ENCODE measurements at places on chromosomes 12 and 14. TPM values are rescaled to one million over a fixed set of nuclear protein-coding genes. Genes with fewer than 3 reads are reported as not detected.

DNA sequence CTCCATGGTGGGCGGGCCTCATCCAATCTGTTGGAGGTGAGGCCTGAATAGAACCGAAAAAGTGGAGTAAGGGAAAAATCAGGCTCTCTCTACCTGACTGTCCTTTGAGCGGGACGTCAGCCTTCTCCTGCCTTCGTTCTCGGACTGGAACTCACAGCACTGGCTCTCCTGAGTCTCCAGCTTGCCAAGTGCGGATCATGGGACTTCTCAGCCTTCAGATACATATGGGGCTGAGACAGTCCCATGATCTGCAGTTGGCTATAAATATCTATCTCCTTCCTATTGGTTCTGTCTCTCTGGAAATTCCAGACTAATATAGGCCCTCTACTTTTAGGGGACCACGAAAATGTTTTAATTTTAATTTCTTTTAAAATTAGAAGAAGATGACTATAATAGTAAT lies 29.7 kb upstream of the PLEK2 start:
- no peak for DNase-seq

Gene GLI1
- total RNA-seq: 2.0 TPM

DNA sequence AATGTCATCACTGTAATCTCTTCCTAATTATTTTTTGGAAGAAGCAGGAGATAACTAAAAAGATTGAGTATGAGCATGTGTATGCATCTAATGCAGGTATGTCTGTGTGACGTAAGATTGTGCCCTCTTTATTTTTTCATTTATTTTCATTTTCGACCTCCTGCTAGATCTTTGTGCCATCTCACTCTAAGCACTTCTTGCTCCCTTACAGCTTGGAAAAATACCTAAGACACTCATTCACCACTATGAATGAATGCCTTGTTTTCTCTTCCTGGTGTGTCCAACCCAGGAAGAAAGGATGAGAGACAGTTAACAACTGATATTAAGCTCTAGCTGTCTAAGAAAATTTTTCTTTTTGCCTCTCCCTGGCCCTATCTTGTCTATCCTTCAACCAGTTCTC lies 76.8 kb upstream of the CISTR start:
- no peak for DNase-seq

GRCh38 chr12:48979602-48980388 lies 1.7 kb downstream of the WNT1 start:
- DNase-seq: no peak

Gene CLEC4A
- 0.33 TPM for total RNA-seq

DNA sequence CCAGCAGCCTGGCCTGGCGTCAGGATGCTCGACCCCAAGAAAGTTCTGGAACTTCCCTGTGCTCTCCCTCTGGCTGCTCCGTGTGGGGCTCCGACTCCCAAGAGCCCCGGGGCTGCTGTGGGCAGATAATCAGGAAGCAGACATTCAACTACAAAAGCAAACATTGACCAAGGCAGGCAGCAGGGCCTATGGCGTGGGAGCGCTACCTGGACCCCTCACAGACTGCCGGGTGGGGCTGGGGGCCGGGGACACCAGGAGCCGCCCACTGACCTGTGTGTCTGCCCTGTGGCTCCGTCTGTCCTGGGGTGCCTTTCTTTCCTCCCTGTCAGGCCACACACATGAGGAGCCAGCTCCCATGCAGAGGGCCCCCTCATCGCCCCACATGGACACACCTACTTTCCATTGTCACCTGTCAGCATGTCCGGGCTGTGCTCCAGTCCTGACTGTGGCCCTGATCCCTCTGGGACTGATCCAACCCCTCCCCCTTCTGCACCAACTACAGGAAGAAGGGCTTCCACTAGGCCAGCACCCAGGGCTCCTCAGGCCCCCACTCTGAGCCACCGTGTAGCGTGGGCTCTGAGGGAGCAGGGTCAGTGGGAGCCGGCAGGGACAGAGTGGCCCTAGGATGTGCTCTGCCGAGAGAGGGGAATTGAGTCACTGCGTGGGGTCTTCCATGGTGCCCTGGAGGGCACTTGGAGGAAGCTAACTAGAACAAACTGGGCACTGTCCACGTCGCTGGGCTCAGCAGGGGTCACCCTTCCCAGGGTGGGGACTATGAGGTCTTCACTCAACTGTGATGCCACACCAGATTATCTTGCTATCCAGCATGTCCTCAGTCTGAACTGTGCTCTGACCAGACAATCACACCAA lies 215.4 kb upstream of the C14orf180 start:
- no peak for DNase-seq

Gene KLRB1
- not detected for total RNA-seq

GRCh38 chr12:63949902-63950301 lies 105.4 kb downstream of the SRGAP1 start:
- DNase-seq: peak; percentile 57

Gene LALBA
- not detected for total RNA-seq

DNA sequence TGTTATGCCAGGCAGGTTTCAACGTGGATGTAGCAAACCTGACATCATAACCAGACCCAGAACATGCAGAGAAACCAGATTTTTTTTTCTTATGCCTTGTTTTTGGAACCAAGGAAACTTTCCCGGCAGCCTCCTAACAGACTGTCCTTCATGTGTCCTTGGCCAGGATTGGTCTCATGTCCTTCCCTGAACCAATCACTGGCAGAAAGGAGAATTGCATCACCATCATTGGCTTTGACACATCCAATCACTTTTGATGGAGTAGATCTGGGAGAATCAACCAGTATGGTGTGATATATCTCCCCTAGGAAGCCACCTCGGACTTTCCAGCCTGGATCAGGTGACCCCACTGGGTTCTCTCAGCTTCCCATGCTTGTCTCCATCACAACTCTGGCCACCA lies 25.6 kb upstream of the WSCD2 start:
- no peak for DNase-seq

DNA sequence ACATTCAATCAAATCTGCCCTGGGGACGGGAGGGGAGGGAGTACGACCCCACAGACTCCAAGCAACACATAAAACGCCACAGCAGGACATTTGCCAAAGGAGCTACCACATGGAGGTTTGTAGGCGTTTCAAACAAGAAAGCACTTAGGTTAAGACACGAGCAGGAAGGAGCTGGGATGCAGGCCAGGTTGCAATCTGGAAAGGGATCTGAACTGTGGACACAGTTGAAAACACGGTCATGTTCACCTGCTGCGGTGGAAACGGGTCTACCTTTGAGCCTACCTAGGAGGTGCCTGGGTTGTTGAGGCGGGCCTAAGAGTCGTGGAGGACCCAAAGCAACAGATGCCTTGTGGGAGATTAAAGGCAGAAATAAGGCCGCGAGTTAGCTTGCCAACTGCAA lies 18.4 kb downstream of the PRKAB1 start:
- no peak for DNase-seq

DNA sequence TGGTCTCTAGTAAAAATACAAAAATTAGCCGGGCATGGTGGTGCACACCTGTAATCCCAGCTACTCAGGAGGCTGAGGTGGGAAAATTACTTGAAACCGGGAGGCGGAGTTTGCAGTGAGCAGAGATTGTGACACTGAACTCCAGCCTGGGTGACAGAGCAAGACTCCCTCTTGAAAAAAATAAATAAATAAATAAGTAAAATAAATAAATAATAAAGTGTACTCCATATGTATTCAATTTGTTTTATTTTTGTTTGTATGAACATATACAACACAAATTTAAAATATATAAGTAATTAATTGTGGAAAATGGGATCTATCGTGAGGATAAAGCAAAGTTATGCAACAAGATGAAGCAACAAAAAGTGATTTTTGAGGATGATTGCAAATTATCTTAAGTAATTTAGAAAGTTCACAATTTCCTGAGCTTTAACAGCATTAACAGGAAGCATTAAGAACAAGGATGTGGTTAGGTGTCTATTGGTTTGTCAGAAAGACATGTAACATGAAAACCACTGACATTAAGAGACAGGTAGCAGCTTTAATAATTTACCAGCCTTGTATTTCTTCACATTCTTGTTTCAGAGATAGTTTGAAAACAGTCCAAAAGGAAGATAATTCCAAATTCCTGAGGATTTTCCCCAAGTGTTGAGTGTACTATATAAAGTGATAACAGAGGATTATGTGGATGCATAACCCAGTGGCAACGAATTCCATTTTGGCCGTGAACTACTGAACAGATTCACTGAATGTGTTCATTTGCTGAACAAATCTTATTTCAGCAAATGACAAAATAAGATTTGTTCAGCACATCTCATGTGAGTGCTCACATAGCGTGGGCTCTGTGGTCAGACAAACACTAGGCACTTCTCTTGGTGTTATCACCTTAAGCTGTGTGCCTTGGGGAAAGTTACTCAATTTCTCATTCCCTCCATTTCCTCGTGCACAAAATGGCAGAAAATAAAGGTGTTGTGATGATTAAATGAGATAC lies 68.6 kb upstream of the RESF1 start:
- DNase-seq: peak; percentile 20

Gene FGF23
- total RNA-seq: not detected

DNA sequence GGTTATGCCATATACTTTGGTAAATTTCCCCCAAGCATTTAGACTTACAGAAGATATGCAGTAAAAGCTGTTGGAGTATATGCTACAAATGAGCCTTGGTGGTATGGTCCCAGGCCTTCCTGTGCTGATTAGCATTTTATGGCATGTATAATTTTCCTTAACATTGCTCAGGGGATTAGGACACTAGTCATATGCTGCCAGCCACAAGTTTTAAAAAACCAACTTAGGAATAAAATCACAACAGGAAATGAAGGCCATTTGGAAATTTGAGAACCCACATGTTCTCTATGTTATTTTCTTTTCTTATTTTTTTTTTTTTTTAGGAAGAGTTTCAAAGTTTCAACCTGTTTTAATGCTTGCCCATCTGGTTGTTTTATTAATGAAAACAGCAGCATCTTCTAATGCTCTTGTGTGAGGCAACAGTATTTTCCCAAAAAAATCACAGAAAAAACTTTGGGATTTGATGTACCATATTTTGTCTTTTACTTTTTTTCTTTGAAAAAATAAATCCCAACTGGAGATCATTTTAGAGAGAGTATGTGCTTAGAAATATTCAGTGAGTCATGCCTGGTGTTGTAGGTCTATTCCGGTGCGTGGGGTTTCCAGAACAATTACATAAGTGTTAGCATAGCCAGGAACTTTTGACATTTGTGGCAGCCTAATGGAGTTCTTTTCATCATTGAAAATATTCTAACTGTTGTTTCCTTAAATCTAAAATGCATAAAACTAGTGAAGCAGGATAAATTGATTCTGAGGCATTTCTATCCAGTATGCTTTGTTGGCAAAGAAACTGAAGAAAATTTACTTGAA lies 21.7 kb upstream of the DUSP6 start:
- peak; percentile 93 for DNase-seq

DNA sequence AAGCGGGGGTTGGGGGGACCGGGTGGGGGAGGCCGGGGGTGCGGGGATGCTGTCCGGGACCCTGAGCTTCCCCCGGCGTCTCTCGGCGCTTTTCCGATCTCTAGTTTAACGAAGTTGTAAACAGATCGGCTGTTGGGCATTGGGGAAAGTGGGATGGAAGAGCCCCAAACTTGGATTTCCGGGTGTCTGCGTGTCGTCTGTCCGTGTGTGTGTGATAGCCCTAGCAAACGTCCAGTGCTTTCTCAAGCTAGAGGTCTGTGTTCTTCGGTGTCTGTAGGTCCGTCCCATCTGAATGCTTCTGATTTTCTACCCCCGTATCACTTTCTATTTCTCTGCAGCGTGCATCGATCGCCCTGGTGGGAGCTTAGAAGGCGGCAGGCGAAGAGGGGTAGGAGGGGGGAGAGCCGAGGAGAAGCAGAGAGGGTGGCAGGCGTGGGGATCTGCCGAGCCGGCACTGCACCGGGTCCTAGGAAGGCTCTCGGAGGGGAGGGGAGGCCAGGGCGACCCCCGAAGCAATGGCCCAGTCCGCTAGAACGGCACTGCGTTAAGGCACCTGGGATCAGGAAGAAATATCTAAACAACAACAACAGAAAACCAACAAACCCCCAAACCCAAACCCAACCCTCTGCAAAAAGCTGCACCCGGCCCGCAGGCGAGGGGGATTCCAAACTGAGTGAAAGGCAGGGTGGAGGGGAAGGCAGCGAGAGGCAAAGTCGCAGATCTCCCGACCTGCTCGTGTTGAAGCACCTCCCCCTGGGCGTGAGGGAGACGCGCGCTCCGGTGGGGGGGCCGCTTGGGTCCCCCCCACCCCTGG lies 1.0 kb downstream of the KCNA1 start:
- DNase-seq: no peak

GRCh38 chr12:122894193-122895121 lies 1.5 kb downstream of the VPS37B start:
- DNase-seq: no peak

DNA sequence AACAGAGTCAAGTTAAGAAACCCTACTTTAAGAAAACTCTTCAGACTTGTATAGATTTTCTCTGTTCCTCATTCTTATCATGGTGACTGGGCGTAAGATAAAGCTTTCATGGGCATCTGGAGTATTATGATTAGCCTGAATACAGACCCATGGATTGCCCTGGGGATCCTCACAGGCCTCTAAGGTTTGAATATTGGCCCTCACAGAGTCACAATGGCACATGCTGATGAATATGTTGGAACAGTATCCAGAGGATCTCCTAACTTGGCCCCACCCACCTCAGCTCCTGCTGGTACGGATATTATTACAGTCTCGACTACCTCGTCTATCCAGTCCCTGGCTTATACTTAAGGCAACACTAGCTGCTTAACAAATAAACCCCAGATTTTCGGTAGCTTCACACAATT lies 8.1 kb downstream of the OSBPL8 start:
- no peak for DNase-seq

- peak; percentile 74 for DNase-seq
Observed at GRCh38 chr12:108840605-108841332, 16.6 kb downstream of the SSH1 start.

Gene RNASE8
- total RNA-seq: not detected

GRCh38 chr14:94392510-94392935 lies 4.1 kb upstream of the SERPINA1 start:
- DNase-seq: peak; percentile 50

Gene OTOGL
- total RNA-seq: under 0.01 TPM

DNA sequence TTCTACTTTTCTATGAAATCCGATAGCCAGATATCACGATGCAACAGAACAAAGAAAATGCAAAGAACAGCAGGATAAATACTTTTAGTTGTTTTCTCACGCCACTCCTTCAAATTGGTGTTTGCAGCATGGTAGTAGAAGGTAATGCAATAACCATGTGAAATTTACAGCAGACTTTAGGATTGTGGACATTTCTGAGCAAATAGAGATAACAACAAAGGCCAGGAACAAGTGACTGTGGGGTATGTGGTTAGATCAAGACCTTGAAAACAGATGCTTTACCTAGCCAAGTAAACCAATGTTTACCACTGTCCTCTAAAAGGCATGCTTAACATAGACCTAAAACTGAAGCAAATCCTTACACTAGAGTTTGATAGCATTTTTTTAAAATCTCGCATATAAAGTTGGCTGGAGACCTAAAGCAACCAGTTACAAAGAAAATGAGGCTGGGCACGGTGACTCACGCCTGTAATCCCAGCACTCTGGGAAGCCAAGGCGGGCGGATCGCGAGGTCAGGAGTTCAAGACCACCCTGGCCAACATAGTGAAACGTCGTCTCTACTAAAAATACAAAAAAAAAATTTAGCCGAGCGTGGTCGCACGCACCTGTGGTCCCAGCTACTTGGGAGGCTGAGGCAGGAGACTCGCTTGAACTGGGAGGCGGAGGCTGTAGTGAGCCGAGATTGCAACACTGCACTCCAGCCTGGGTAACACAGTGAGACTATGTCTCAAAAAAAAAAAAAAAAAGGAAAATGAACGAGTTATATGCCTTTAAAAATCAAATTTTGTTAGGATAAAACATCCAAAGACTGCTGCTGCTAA lies 123.2 kb upstream of the FOXN3 start:
- DNase-seq: peak; percentile 23

Gene ADCY6
- total RNA-seq: 53.2 TPM

GRCh38 chr14:87001333-87001732 lies 991.6 kb downstream of the GALC start:
- no peak for DNase-seq
